ENCODE measurements at places on chromosomes 7 and 10. TPM values are rescaled to one million over a fixed set of nuclear protein-coding genes. Genes with fewer than 3 reads are reported as not detected.

GRCh38 chr10:48440771-48441170 lies 134.3 kb downstream of the MAPK8 start:
- no peak for DNase-seq

- DNase-seq, result no peak
These were observed 81.4 kb upstream of the FAM133B start for GRCh38 chr7:92671505-92672169.

GRCh38 chr7:65839846-65840245 lies 33.0 kb upstream of the VKORC1L1 start:
- no peak for DNase-seq

GRCh38 chr10:30997536-30998235 lies 34.0 kb downstream of the ZNF438 start:
- no peak for DNase-seq

DNA sequence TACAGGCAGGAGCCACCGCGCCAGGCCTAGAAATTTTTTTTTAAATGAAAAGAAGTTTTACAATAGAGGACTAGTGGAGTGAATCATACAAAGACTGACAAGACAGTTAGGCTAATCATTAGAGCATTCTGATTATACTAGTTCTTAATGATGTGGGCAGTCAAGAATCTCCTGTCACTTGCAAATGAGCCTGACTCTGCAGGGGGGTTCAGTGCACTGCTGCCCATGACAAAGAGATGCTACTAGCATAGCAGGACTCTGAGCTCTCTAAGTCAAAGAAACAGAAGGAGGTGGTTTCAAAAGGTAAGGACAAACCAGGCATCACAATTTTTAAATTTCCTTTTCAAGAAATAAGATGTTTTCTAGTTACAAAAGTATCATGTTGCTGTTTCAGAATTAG lies 59.0 kb downstream of the CCDC6 start:
- no peak for DNase-seq

GRCh38 chr7:132109769-132110168 lies 466.5 kb downstream of the PLXNA4 start:
- DNase-seq, result no peak

GRCh38 chr10:5697342-5697741 lies 12.7 kb downstream of the TASOR2 start:
- no peak for DNase-seq

DNA sequence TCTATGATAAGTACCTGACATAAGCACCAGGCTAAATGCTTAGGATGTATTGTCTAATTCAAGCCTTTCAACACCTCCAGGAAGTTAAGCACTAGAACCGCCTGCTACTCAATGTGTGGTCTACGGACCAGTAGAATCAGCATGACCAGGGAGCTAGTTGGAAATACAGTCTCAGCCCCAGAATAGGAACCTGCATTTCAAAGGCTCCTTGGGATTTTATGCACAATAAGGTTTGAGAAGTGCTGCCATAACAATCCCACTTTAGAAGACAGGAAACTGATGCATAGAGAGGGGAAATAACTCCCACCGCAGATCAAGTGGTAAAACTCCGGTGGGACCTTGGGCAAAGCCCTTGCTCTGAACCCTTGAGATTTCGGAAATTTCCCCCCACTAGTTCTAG lies 8.8 kb upstream of the DUSP5 start:
- no peak for DNase-seq

DNA sequence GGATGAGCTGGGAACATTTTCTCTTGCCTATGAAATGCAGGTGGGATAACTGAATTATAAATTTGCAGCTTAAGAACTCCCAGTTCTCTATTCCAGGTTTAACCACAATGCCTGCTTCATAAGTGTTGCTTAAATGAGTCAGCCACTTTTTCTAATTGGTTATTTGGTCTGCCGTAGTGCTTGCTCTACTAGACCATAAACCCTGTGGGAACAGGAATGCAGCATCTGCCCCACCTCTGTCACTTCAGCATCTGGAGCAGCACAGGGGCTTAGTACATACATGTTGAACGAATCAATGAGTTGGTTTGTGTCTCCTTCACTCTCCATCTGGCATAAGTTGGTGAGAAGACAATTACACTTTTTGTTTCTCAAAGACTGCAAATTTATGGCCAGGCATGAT lies 95.2 kb upstream of the PTER start:
- no peak for DNase-seq

GRCh38 chr10:6603142-6604125 lies 23.4 kb upstream of the PRKCQ start:
- DNase-seq, result no peak

DNA sequence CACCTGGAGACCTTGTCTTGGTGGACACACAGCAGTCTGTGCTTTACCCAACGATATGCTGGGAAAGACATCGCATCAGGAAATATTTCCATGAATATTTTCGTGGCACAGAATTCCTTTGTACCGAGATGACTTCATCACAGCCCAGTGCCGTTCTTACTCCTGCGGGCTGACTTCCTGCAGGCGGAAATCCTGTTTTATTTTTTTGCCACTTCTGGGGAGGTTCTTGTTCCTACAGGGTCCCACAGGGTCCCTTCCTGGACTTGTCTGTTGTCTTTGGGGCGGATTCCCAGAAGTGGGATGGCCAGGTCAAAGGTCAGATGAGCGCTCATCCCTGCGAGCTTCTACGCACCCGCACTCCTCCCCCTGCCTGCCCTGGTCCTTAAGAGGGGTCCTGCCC lies 86.5 kb downstream of the DNAJB6 start:
- DNase-seq, result no peak

GRCh38 chr10:92575961-92576360 lies 2.1 kb upstream of the IDE start:
- DNase-seq, result no peak

GRCh38 chr10:92384741-92385140 lies 93.8 kb downstream of the MARCHF5 start:
- DNase-seq, result no peak

GRCh38 chr10:101123085-101123814 lies 7.8 kb upstream of the TLX1 start:
- no peak for DNase-seq

DNA sequence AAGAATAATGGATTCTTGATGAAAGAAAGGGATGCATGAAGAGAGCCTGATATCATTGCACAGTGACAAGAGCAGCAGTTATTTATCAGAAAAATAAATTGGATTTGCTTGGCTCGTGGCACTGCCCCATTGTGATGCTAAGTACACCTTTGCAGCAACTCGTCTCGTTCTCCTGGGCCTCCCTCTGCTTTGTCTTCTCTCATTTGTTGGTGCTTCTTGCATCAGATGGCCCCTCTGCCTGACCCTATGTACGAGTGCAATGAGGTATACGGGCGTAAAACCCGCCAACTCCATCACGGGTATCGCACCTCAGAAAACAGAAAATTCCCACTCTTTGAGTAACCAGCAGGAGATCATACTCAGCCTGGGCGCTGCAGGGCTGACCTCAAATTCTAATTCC lies 107.2 kb upstream of the C10orf90 start:
- DNase-seq, result no peak

Gene TMEM270
- not detected for total RNA-seq

Gene CYP3A7
- not detected for total RNA-seq

Gene ZPBP
- total RNA-seq, result not detected

Gene RTKN2
- 3.9 TPM for total RNA-seq

Gene TMEM176B
- not detected for total RNA-seq

Gene SCART1
- 5.0 TPM for total RNA-seq

Gene COL17A1
- not detected for total RNA-seq

Gene ST8SIA6
- total RNA-seq, result 0.34 TPM
